ENCODE measurements at places on chromosomes 4 and X.

DNA sequence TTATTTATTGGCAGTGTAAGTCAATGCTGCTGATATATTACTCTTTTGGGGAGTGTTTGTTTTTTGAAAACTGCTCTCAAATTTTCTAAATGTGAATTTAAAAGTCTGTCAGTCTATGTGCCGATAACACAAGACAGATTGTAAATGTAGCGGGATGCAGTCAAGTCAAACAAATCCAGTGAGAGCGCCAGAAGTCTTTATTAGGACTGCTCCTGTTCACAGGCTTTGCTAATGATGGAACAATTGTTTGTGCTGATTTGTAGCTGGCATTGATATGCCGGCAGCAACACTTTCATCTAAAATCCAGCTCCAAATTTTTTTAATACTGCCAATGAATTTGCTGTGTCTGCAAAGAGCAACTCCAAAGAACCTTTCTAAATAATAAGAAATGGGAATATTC lies 78.7 kb upstream of the TET2 start:
- no peak for DNase-seq

- DNase-seq: no peak
These were observed 36.3 kb downstream of the IL21 start for GRCh38 chr4:122584519-122584918.

- no peak for DNase-seq
These were observed 142.8 kb upstream of the PPP1R2C start for GRCh38 chrX:42920752-42921151.

GRCh38 chr4:78951862-78952472 lies 12.7 kb upstream of the PAQR3 start:
- DNase-seq: peak; percentile 42

- no peak for DNase-seq
These were observed 10.8 kb downstream of the LARP7 start for GRCh38 chr4:112647785-112648184.

DNA sequence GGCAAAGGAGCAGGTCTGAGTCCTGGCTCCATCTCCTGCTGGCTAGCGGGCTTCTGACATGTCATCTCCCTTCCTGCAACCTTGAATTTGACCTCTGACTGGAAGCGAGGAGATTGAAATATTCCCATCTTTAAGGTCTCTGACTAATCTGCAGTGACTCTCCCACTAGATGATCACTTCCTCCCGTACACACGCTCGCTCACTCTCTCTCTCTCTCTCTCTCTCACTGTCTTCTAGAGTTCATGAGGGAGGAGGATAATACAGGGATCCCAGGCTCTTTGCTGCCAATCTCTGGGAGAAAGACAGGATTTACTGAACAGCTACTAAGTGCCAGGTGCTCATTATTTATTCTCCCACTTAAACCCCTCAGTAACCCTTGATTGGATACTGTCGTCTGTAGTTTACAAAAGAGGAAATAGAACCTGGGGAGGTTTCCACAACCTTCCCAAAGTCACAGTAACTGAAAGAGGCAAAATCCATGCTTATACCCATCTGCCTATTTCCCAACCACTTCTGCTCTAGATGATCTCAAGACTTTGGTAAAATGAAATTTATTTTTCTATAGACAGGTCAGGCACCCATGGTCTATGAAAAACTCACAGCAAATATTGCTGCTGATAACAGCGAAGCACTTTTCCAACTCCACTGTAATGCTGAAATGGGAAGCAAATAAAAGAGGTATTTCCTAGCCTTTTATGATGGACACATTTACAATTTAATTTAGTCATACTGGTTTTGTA lies 193.5 kb upstream of the C1QTNF7 start:
- no peak for DNase-seq
